ENCODE measurements at places on chromosomes 12 and 14. TPM values are rescaled to one million over a fixed set of nuclear protein-coding genes. Genes with fewer than 3 reads are reported as not detected.

KRT83 gene
- not detected for total RNA-seq

TMEM121 gene
- 12.7 TPM for total RNA-seq

NFE2 gene
- not detected for total RNA-seq

KLRD1 gene
- total RNA-seq: 0.28 TPM

AP4S1 gene
- total RNA-seq: 4.8 TPM

TSPAN8 gene
- total RNA-seq: 15.2 TPM

FOXN4 gene
- total RNA-seq: not detected

ZDHHC22 gene
- not detected for total RNA-seq

EML5 gene
- total RNA-seq: under 0.01 TPM

TAMALIN gene
- 9.0 TPM for total RNA-seq

SLCO1C1 gene
- total RNA-seq: under 0.01 TPM

A2M gene
- total RNA-seq: 11.8 TPM

CELA1 gene
- not detected for total RNA-seq

LAG3 gene
- total RNA-seq: not detected

KLRC1 gene
- not detected for total RNA-seq

FBRSL1 gene
- 1.9 TPM for total RNA-seq

MSI1 gene
- total RNA-seq: not detected
